ENCODE measurements at places on chromosomes 4 and X.

DNA sequence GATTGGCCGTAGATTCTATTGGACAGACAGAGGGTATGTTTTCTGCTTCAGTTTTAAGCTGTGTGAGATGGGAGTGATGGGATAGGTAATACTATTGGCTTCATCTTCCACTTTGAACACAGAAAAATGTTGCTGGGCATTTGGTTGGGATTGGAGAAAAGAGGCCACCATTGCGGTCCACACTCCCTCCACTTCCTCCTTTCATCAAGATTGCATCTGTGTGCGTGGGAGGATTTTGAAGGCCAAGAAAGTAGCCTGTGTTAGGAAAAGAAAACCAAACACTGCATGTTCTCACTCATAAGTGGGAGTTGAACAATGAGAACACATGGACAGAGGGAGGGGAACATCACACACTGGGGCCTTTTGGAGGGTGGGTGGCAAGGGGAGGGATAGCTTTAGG, 56.4 kb downstream of the EGF start:
- DNase-seq, result no peak

- no peak for DNase-seq
Observed at GRCh38 chr4:40264995-40265909, 68.4 kb downstream of the RHOH start.

GRCh38 chrX:20517565-20517964, 250.9 kb upstream of the RPS6KA3 start:
- no peak for DNase-seq

DNA sequence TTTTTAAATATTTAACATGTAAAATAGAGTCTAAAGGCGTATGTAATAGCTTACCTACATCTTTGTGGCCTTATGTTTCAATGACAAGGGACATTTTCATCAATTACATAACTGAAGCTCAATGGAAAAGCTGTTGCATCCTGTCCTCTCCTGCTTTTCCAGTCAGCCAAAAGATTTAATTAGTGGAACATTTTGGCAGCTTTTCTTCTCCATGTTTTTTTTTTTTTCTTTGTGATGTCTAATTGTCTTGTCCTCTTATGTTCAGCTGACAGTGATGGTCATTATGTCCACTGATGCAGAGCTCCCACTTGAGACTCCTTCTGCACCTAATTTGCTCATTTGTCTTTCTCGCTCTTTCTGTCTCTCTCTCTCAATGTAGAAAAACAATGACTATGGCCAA, 422.2 kb downstream of the GABRG1 start:
- DNase-seq, result no peak

GRCh38 chrX:19787305-19787815, 100.0 kb downstream of the SH3KBP1 start:
- DNase-seq, result no peak

DNA sequence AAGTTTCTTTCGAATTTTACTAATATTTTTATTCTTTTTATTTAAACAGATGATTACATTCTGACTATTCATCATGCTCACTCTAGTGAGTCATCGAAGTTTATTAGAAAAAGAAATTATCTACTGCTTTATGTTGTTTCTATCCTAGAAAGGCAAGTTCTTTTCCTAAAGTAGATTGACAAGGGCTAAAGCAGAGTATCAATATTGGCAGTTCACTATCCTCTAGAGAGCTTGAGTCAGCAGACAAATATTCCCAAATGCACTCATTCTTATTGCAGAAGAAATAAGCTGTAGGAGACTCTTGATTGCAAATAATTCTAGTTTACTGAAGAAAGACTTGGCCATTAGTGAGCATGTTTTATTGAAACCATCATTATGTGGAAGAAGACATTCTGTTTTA, 911.8 kb downstream of the CENPC start:
- DNase-seq, result no peak

DNA sequence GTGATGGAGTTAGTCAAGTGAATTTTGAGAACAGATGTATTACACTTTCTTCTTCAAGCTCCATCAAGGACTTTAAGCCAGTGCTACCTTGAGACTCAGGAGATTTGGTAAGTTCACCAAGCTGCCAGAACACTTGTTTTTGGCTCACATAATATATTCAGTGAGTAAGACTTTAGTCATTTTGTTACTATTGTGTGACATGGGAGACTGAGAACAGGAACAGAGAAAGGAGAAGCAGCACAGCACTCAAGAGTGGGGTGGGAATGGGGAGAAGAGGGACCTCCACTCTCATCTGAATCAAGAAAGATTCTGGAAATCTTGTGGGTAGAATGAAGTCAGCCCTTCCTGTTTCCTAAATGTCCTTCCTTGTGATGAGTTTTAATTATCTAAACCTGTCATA, 87.3 kb upstream of the TET2 start:
- no peak for DNase-seq

DNA sequence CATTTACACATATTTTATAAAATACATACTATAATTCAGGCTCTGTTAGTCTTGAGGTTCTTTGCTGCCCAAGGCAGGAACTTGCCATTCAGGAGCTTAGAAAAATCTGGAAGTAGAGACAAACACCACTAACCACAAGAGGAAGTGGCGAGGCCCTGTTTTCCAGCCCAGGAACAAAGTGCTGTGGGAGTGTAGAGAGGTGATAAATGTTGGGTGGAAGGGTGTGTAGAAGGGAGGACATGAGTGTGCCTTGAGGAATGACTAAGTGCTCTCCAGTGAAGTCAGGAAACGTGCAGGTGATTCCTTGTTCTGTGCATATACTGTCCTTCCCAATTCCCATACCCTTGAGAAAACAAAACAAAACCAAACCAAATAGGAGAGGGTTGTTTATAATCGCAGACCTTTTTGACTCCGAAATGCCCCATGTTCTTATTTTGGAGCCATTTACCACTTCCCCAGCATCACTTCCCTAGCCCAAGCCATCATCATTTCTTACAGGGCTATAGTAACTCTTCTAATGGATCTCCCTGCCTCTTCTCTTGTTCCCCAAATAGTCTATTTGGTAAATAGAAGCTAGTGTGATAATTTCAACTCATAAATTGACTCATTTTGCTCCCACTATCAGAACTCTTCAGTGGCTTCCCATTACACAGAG, 83.2 kb downstream of the GPAT3 start:
- no peak for DNase-seq

GRCh38 chrX:24494647-24495075, 29.6 kb downstream of the PDK3 start:
- DNase-seq, result peak; percentile 54

DNA sequence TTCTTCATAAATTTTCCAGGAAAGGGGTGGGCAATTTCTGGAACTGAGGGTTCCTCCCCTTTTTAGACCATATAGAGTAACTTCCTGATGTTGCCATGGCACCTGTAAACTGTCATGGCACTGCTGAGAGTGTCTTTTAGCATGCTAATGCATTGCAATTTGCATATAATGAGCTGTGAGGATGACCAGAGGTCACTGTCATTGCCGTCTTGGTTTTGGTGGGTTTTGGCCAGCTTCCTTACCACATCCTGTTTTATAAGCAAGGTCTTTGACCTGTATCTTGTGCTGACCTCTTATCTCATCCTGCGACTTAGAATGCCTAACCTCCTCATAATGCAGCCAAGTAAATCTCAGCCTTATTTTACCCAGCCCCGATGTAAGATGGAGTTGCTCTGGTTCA, 577.8 kb downstream of the NLGN4X start:
- no peak for DNase-seq

DNA sequence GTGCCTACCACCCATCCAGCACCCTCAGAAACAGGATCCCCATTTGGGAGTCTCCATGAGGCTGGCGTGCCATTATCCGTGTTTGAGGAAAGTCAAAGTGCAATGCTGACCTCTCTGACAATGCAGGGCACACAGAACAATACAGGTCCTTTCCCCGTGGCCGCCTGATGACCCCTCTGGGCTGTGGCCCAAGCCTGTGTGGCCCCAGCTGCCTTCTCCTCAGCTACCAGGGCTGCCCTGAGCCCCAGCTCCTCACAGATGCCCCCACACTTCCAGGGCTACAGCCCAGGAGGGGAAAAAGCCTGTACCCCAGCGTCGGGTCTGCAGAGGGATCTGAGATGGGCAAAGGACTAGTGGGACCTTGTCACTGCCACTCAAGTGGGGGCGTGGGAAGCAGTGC, 15.5 kb downstream of the ZFYVE28 start:
- DNase-seq, result no peak

DNA sequence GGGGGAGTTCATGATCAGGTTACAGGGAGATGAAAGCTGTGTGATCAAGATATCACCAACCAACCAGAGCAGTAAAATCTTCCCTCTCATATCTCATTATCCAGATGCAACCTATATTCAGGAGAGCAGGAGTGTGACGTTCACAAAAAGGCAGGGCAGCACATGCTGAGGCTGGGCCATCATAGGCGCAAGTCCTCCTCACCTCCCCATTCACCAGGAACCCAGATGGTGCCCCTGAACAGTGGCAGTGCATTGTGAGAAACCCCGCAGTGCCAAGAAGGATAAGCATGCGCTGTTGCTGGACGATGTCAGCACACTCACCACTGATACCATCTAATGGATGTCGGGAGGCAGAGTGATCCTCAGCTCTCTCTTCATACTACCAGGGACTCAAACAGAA, 170.9 kb downstream of the COL25A1 start:
- DNase-seq, result no peak

- DNase-seq, result no peak
Observed at GRCh38 chrX:71439420-71439819, 73.3 kb downstream of the TAF1 start.

DNA sequence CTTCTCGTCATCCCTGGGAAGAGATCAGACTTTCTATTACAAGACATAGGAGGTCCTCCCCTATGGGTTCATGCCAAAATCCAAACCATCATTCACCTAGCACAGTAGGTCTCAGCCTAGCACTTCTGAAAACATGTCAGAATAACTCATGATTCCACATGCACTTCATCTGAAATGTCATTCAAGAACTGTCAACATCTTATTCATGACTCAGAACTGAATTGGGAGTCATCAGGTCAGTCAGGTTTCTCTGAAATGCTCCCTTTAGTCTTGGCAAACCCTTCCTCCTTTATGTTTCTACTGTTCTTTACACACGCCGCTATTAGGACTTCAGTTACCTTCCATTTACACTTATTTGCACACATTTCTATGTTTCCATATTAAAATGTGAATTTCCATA, 67.2 kb downstream of the ANTXR2 start:
- DNase-seq, result no peak

DNA sequence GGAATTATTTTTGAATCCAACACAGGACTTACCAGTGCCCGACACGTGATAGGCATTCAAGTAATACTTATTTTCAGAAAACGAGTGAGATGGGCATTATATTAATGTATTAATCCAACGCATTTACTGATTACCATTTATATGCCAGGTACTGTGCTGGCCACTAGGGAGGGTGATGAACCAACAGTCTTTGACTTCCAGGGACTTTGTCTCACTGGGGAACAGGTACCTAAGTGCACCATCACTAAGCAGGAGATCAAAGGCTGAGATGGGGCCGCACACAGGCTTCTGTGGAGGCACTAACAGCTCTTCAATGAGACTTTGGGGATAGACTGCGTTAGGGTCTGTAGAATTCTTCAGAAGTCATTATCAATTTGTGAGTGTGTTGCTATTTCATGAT, 5.7 kb upstream of the TADA2B start:
- no peak for DNase-seq

GRCh38 chr4:106355193-106355592, 13.4 kb downstream of the GIMD1 start:
- no peak for DNase-seq

GRCh38 chr4:78779280-78779679, 3.1 kb downstream of the BMP2K start:
- DNase-seq, result no peak

DNA sequence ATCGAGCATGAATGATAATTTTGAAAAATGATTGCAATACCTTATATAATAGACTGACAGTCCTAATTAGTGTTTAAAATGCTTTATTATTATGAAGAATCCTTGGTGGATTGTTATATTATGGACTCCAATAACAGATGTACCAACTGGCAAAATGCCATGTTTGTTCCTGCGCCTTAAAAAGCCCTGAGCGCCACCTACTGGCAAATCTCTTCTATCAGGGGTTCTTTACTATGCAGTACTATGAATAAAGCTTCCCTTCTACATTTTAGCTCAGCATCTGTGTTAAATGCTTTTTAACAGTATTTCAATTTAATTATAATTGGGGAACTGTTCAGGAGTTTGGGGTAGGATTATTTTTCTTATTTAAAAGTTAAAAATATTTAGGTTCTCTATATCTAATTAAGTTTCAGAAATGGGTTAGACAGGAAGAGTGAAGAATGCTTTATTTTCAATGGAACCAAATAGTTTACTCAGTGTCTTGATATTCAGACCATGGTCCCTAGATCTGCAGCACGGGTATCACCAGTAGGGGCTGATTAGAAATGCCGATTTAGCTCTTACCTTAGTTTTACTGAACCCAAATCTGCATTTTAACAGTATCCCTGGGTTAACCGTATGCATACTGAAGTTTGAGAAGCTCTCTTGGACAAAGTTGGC, 20.0 kb downstream of the CFAP97 start:
- peak; percentile 47 for DNase-seq

GRCh38 chr4:173231916-173232315, 63.3 kb downstream of the GALNT7 start:
- DNase-seq, result no peak

DNA sequence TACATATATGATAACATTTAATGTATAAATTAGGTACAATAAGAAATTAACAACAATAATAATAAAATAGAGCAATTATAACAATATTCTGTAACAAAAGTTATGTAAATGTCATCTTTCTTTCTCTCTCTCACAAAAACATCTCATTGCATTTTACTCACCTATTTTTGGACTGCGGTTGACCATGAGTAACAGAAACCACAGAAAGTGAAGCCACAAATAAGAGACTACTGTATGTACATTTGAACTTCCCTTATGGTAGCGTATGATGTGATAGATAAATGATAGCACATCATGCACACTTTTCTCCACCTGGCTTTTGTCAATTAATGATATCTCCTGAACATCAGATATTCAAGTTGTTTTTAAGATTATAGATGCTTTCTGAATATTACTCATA, 80.5 kb downstream of the HNRNPD start:
- DNase-seq, result no peak

DNA sequence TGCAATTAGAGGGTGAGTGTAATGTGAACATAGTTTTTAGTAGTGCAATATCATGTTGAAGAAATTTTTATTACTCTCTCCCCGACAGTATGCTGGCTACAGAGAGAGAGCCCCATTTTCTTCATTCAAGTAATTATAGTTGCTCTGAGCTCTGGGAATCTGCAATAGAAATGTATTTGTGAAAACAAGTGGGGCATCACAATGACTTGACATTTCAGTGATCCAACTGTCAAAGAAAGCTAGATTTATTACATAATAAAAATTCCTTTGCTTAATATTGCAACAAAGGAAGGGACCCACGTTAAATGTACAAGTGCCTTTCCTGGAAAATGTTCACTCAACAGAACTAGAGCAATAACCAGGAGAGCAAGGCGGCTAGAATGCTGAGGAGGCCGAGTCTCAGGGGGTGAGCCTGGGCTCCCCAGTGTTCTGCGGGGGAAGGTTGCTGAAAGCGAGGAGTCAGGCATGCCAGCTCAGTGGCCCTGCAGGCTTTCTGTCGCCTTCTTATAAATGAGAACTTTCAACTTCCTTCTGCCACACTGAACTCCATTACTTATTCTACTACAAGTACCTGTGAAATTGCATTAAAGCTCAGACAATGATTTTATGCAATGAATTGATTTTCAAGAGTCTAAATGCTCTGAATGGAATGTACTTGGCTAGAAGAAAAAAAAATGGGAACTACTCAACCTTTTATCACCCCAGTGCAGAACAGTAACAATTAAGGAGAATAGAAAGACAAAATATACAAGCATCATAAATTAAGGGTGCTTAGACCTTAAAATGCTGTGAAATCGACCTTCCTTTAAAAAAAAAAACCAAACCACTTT, 476.4 kb downstream of the AFF2 start:
- no peak for DNase-seq
